ENCODE measurements at places on chromosomes 16 and 17.

GRCh38 chr17:74455025-74455545 lies 11.3 kb upstream of the CD300A start:
- DNase-seq: no peak

DNA sequence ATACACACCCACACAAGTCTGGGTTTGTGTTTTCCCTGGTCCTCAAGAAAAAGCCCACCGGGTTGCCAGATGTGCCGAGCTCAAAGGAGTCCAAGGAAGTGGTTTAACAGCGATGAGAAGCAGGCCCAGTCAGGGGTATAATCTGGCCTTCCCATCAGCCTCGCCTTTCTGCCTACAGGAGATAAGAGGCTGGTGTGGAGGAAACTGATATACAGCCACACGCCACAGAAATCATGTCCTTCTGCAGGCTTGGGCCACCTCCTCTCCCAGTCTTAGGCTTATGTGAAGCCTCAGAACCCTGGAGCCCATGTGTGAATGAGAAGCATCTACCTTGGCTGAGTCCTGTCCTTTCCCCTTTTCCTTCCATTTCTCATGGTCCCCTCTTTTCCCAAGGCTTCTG lies 43.6 kb upstream of the MMP2 start:
- DNase-seq: no peak

DNA sequence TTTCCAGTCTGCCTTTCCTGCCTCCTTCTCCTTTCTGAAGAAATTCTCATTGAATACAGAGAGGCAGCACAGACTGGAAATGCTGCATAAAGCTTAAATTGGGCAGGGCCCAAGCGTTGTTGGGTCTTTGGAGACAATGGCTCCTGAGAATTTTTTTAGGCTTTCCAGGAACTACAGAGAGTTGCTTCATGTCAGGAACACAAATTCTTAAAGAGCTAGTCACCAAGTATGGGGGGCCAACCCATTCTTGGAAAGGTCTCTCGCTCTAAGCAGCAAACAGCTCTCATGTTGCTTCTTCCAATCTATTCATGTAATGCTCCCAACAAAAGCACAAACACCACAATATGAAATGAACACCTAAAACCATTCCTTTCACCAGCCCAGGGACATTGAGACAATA lies 6.9 kb downstream of the HNF1B start:
- DNase-seq: no peak

GRCh38 chr16:2178321-2179106 lies 17.9 kb downstream of the CASKIN1 start:
- DNase-seq: no peak

GRCh38 chr16:69626256-69626655 lies 60.5 kb downstream of the NFAT5 start:
- no peak for DNase-seq
